Psoas muscle (tissue), 8 donors: ENCODE measurements at places on chromosomes 2 and 18. TPM values are rescaled to one million over a fixed set of nuclear protein-coding genes. Genes with fewer than 3 reads are reported as not detected.

SFTPB gene
- polyA plus RNA-seq: 0.04 TPM

WDR75 gene
- polyA plus RNA-seq: 9.2 TPM

SLC19A3 gene
- polyA plus RNA-seq: 0.38 TPM

TMEM178A gene
- 0.14 TPM for polyA plus RNA-seq

GALR1 gene
- not detected for polyA plus RNA-seq
